Stimulated activated CD8-positive, alpha-beta memory T cell treated with anti-CD3 and anti-CD28 coated beads, Interleukin-4, amount 100 ng/mL, for 4 hours (primary cell): ENCODE measurements at places on chromosomes 6 and 20.

GRCh38 chr20:46568570-46569129 lies 18.2 kb upstream of the OCSTAMP start:
- no peak for DNase-seq

DNA sequence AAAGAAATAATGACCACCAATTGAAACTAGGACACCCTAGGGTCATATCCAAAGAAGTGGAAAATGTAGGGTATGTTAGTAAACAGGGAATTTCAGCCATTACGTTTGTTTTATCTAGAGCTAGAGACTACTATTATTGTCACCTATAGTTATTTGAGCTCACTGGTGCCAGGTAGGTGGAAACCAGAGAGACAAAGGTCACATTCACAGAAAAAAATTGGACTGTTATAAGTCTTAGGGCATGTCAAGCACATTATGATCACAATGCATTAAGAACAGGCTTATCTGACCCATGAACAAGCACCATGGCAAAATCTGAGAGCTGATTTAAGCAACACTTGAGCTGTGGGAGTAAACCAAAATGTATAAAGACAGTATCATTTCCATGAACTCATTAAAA lies 530.1 kb upstream of the CITED2 start:
- DNase-seq = no peak

DNA sequence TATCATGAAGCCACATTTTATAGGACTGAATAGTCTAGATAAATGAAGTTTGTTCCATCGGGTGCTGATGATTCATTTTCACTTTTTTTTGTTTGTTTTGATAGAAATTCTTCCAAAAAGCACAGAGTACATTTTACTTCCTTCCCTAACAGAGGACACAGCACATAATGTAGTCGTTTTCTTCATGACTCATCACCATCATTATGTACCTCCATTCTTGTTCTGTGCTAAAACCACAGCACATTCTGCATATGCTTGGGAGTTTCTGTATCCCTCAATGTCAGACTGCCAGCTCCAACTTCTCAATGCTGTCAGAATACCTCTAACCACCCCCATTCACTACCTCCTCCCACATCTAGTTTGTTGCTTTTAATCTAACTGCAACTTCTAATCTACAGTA lies 1004.9 kb upstream of the ADGRB3 start:
- DNase-seq = no peak

GRCh38 chr20:13809855-13810254 lies 25.0 kb downstream of the NDUFAF5 start:
- no peak for DNase-seq

DNA sequence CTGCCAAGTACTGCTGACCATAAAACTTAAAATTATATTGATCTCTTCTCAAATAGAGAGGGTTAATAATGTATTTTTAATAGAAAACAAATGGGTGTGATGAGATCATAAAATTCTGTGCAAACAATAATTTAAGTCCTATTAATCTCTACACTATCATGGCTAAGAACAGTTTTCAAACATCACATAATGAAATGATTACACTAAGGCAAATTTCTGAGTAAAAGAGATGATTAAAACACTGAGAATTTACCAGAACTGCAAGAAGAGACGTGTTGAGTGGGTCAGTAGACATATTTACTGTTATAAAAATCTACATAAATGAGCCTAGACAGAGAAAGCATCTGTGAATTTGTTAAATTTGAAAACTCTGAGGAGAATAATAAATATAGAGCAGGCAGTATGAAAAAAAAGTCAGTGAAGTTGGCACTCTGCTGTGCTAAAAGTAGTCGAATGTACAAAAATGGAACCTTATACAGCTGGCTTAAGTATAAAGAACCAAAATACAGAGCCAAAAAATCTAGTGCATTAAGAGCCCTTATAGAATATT lies 302.6 kb upstream of the MANEA start:
- DNase-seq = no peak
